ENCODE measurements at places on chromosomes 5 and 9.

DNA sequence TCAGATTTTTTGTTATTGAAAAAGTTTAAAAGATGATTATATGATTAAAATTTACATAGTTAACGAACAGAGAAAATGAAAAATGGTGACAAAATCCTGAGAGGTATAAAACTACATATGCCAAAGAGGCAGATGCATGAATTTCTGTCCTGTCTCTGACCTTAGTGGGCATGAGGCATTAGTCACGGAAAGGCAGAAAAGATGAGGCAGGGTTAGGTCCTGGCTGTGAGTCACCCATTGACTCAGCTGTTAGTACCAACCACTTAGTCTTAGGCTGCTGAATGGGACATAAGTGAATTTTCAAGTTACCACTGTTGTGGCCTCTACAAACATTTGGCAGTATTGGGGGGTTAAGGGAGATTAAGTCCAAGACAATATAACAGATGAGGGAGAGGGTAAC lies 33.1 kb downstream of the RASA1 start:
- peak; percentile 12 for DNase-seq

GRCh38 chr5:143481697-143482531 lies 78.4 kb upstream of the NR3C1 start:
- no peak for DNase-seq

DNA sequence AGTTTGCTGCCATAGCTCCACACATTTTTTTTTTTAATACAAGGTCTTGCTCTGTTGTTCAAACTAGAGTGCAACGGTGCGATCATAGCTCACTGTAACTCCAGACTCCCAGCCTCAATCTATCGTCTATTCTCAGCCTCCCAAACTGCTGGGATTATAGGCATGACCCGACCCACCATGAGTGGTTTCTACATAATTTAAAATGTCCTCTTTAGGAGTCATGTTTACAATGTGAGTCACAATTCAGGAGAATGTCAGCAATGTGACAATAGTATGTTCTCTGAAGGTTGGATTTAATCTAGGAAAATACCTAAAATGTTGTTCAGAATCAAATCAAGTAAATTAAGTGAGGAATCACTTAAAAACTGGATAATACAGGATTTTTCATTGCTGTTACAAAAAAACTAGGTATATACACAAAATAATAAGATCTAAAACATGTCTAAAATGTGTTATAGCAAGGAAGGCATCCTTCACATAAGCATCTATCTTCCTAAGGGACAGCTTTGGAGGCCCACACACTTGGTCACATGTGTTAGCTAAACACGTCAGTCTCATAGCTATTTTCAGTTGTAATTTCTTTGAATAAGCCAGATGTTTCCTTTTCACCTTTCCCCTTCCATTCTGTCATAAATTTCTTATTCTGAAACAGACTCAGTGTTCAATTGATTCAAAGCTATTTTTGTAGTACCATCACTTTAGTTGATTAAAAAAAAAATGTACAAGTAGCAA lies 30.0 kb upstream of the ELAVL2 start:
- no peak for DNase-seq

GRCh38 chr9:105127863-105128220 lies 116.6 kb upstream of the SLC44A1 start:
- no peak for DNase-seq

- DNase-seq, result no peak
Observed at GRCh38 chr9:105188746-105189145, 55.7 kb upstream of the SLC44A1 start.

DNA sequence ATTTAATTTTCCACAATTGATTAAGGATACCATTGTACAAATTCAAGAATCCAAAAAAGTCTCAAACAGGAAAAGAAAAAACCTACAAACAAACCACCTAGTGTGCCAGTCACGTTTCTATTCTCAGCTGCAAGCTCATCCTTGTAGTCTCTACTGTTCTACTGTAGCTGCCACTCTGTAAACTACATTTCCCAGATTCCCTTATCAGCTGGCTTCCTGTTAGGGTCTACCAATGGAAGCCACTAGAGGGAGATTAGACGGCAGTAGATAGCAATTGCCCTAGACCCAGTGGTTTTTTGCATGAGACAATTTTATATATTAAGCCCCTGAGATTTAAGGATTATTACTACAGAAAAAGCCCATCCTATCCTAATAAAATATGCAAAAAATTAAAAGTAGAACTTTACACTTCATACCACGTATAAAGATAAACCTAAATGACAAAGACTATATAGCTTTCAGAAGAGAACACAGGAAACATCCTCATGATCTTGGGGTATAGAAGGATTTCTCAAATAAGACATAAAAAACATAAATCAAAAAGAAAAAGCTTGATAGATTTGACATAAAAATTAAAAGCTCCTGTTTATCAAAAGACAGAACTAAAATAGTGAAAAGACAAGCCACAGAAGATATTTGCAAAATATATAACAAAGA lies 37.4 kb downstream of the P4HA2 start:
- peak; percentile 89 for DNase-seq

- DNase-seq, result no peak
Observed at GRCh38 chr5:178625679-178626483, 969 bp downstream of the CLK4 start.

DNA sequence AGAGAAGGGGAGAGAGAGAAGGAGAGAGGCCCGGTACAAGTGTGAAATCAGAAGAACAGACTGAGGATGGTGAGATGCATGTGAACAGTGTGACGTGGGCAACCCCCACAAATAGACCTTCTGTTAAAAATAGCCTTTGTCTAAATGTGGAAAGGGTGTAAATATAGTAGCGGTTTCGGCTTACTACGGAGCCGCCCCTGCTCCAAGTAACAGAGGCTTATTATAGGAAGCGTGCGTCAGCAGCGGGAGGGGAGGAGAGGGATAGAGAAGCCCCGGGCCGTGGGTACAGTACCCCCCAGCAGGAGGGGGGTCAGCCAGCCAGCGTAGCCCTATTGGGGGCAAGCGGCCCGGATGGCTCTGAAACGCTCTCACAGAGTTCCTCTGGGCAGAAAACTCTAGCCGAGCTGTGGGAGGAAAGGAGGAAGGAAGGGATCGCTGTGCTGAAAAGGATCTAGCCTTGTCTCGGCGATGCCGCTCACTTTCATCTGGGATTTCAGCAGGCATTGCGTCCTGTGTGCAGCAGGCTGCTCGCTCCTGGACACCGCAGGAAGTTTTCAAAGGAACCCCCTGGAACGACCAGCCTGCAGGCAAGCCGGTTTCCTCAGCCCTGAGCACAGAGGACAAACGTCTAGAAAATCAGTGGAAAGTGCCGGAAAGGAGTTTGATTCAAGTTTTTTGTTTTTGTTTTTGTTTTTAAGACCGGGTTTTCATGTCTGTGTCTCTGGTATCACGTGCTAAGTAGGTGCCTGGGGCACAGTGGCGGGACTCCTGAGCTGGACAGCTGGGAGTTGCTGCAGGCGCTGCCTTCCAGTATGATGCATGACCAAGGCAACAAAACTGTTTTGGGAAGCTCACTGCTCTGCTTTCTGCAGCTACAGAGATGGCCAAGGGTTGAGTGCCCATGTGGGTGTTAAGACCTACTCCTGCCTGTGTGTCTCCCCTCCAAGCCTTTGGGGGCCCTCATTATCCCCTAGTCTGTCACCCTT lies 146.6 kb downstream of the SEC61B start:
- peak; percentile 74 for DNase-seq

- DNase-seq, result no peak
Observed at GRCh38 chr9:129349665-129349947, 171.5 kb upstream of the IER5L start.

DNA sequence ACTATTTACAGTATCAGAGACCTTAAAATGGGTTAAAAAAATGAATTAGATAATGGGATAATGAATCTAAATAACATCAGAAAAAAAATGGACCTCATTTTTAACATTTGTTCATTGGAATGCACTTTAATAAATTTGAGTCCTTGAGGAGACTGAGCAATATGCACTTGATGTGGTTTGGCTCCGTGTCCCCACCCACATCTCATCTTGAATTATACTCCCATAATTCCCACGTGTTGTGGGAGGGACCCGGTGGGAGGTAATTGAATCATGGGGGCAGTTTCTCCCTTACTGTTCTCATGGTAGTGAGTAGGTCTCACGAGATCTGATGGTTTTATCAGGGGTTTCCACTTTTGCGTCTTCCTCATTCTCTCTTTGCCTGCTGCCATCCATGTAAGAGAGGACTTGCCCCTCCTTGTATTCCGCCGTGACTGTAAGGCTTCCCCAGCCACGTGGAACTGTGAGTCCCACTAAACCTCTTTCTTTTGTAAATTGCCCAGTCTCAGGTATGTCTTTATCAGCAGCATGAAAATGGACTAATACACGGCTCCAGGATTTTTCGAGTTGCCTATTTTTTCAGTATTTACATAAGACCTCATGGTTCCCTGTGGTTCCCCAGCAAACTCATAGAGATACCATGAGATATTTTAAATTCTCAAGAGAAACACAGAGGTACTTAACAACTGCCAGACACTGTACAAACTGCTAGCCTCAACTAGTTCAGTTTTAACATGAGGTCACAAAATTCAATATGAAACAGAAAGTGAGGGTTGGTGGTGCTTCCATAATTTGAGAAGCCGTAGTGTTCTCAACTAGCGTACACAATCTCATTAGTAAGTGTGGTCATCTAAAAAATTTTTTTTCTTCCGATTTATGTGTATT lies 128.3 kb downstream of the TLE1 start:
- DNase-seq, result no peak

DNA sequence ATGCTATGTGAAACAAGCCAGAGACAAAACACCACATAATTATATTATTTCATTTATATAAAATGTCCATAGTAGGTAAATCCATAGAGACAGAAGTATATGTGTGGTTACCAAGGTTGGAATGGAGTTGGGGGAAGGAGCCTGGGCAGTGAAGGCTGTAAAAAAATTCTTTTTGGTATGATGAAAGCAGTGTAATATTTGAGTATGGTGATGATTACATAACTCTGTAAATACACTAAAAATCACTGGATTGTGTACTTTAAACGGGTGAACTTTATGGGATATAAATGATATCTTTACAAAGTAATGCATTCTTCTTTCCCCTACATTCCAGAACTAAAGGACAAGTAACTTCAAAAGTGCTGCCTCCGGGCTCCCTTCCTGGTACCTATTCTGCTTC lies 155.8 kb downstream of the SH3GL2 start:
- no peak for DNase-seq

GRCh38 chr5:141848744-141849414 lies 29.3 kb downstream of the PCDH1 start:
- DNase-seq, result no peak

- no peak for DNase-seq
Observed at GRCh38 chr5:114427204-114427603, 65.3 kb downstream of the KCNN2 start.

GRCh38 chr9:125756518-125756917 lies 9.3 kb downstream of the PBX3 start:
- DNase-seq, result no peak

DNA sequence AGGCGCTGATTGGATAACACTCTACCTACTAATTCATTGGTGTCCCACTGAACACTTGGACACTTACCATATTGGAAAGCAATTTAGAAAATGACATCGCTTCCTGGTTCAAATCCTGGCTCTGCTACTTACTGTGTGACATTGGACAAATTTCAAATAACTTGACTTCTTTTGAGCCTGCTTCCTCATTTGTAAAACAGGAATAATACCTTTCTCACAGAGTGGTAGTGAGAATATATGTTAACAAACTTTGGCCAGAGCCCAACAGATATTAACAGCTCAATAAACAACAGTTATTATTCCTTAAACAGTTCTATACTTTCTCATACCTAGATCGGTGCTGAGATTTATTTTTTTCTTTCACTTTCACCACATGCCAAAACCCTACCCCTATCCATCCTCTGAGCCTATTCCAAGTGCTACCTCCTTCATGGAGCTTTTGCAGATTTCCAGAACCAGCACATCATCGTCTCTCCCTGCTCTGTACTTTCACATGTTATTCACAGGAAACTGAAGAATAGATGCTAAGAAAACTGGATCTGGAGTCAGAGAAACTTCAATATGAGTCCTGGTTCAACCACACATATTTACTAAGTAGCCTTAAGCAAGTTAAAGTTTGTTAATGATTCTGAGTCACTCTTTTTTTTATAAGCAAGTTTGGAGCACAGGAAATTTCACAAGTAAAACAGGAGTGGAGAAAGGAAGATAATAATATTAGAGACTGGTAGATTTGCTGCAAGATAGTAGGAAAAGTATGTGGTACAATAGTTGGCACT lies 92.3 kb downstream of the STRBP start:
- no peak for DNase-seq

DNA sequence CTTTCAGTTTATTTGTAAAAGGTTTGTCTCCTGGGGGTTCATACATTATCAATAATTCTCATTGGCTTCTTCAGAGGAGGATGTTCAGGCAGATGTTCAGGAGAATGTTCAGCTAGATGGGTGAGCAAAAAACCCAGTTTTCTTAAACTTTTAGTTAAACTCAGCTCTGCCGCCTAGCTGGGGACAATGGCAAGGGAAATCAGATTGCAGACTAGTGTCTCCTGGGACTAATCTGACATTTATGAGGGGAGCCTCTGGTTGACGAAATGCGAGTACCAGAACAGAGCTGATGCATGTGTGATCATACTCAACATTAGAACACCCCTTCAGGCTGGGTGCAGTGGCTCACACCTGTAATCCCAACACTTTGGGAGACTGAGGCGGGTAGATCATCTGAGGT lies 314.4 kb downstream of the ARL15 start:
- no peak for DNase-seq

- DNase-seq, result no peak
Observed at GRCh38 chr9:106038266-106039001, 344.1 kb downstream of the TMEM38B start.

DNA sequence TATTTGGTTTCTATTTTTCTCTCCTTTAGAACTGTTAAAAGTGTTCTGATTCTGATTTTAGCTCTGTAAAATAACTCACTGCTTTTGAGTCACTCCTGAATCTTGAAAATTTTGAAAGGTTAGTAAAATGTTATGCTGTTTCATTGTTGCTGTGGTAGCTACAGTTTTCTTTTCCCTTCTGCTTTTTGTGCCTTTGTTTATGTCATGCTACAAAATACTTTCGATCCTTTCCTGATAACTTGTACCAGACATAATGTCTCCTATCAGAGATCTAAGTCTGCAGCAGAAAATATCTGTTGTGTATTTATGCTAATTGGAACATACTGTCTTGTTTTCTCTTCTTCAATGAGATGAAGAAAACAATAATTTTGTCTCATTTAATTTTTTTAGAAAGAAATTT lies 26.9 kb upstream of the CEP120 start:
- no peak for DNase-seq

DNA sequence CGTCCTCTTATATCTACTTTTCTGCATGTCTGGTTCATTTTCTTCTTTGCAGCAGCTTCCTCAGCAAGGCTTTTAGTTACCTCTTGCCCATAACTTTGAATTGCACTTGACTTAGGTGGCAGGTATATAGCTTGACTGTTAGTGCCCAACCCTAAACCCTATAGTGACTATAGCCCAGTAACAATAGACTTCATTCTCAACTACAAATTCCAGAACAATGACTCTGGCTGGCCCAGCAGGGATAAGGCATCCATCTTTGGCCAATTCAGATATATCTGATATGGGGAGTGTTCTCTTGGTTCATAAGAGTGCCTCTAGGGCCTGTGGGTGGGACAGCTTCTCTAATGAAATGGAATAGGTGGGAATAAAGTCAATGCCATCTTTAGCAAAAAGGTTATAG lies 246.2 kb downstream of the DMRT2 start:
- no peak for DNase-seq

GRCh38 chr9:37761511-37761910 lies 7.9 kb downstream of the TRMT10B start:
- DNase-seq, result no peak

All from eye (tissue), 1 donor.